ENCODE measurements at places on chromosomes 2 and 18.

DNA sequence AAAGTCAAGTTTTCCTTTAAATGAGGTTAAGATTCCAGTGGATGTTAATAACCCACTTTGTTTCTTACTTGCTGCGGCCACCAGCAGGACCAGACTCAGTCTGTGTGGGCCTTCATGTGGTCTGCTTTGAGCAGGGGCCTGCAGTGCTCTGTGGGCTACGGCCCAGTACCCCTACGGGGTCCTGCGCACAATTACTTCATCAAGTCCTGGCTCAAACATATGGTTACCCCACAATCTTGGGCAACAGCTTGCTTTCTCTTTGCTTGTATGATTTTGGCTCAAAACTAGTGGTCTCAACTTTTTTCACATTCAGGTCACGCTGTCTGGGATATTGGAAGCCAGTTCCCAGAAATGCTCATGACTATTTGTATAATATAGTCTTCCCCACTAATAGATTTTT is 64.2 kb downstream of the PTPN2 start:
- DNase-seq, result no peak

- peak; percentile 72 for DNase-seq
Observed at GRCh38 chr2:233700028-233700635, 7.4 kb downstream of the UGT1A6 start.

GRCh38 chr2:209383212-209383611 is 40.6 kb upstream of the MAP2 start:
- no peak for DNase-seq

- DNase-seq, result peak; percentile 94
Observed at GRCh38 chr18:12304351-12305210, 3.5 kb upstream of the TUBB6 start.

GRCh38 chr2:171132086-171132485 is 28.6 kb downstream of the TLK1 start:
- no peak for DNase-seq

- no peak for DNase-seq
Observed at GRCh38 chr2:222532315-222532714, 108.0 kb downstream of the SGPP2 start.

- DNase-seq, result no peak
Observed at GRCh38 chr2:26583381-26583911, 57.7 kb downstream of the CIB4 start.

- no peak for DNase-seq
Observed at GRCh38 chr2:217863883-217864282, 138.9 kb downstream of the TNS1 start.

- no peak for DNase-seq
Observed at GRCh38 chr2:70757966-70758365, 10.0 kb downstream of the ADD2 start.

DNA sequence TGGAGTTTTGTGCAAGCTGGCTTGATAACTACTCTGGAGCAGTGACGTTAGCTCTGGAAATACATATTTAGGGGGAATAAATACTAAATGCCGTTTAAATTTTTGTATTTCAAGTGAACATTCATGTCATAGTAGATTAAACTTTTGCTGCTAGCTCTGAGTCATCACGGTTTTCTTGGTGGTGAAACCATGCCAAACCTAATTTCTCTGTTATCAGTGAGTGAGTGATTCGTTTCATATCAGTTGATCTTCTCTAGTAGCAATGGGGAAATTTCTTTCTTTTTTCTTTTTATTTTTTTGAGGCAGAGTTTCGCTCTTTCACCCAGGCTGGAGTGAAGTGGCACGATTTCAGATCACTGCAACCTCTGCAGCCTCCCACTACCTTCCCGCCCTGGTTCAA is 211.1 kb downstream of the PTPRM start:
- no peak for DNase-seq

GRCh38 chr2:61471905-61472805 is 1.3 kb upstream of the USP34 start:
- DNase-seq, result peak; percentile 59

- DNase-seq, result no peak
Observed at GRCh38 chr2:42928692-42929545, 136.5 kb upstream of the HAAO start.

DNA sequence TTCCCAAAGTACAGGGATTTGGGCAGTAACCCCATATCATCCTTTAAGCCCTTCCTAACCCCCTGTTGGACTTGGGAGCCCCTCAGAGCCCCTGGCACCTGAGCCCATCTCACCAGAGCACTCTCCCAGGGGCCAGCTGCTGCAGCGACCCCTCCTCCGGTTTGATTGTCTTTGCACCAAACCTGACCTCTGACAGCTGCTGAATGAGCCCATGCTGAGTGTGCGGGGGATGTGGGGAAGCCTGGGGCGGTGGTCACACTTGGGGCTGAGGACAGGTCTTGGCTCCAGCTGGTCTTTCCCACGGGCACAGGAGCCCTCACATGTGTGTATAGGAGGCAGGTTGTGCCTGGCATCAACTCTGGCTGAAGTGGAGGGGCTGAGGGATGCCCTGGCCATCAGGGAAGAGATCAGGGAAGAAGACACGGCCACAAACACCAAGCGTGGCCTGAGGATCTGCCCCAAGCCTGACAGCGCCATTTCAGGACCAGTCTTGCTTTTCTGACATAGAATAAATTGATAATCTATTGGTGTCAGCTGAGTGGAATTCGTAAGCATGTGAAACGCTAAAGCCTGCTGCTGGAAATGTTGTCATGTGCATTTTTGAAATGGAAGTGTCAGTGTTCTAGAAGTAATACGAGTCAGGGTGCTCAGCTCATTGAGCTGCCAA is 102.4 kb downstream of the ACKR3 start:
- no peak for DNase-seq

GRCh38 chr2:15591692-15592463 is at the start of gene DDX1:
Gene DDX1 (plus strand): TSS chr2:15591868. CDS start chr2:15591934, 66 bp downstream.
- peak; percentile 86 for DNase-seq

- no peak for DNase-seq
Observed at GRCh38 chr2:21194147-21194546, 70.4 kb downstream of the TDRD15 start.

DNA sequence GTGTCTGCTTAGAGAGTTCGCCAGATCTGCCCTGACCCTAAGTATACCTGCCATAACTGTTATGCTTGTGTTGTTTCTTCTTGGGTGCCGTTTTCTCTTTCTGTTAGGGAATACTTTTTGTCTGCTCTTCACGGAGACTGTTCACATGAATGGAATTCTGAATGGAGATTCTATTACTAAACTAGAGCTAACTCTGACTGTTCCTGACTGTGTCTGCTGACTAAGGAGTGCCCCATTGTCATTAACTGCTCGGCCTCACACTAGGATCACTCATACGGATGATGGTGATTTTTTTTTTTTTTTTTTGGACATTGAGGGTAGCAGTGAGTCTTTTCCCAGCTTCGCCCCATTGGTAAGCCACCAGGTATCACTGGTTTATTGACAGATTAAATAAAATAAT is 104.8 kb upstream of the SLC8A1 start:
- DNase-seq, result no peak

GRCh38 chr18:46199515-46200147 is 95.4 kb downstream of the HAUS1 start:
- no peak for DNase-seq

DNA sequence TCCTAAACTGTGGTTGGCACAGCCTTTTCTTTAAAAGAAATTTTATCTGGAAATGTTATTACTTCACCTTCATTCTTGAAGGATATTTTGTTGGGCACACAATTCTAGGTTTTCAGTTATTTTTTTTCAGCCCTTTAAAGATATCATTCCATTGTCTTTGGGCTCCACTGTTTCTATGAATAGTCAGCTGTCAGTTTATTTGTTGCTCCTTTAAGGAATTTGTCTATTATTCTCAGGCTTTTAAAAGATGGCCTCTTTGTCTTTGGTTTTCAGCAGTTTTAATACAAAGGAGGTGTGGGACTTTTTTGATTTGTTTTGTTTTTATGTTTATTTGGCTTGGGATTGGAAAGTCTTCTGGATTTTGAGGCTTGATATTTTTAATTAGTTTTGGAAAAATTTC is 61.8 kb downstream of the VAPA start:
- no peak for DNase-seq

- no peak for DNase-seq
Observed at GRCh38 chr2:182048621-182049020, 63.0 kb downstream of the PPP1R1C start.

GRCh38 chr2:39135690-39136259 is 14.9 kb upstream of the SOS1 start:
- no peak for DNase-seq

- peak; percentile 35 for DNase-seq
Observed at GRCh38 chr2:68594674-68595492, 48.5 kb upstream of the PROKR1 start.

- DNase-seq, result no peak
Observed at GRCh38 chr2:138949517-138949916, 169.3 kb upstream of the NXPH2 start.

DNA sequence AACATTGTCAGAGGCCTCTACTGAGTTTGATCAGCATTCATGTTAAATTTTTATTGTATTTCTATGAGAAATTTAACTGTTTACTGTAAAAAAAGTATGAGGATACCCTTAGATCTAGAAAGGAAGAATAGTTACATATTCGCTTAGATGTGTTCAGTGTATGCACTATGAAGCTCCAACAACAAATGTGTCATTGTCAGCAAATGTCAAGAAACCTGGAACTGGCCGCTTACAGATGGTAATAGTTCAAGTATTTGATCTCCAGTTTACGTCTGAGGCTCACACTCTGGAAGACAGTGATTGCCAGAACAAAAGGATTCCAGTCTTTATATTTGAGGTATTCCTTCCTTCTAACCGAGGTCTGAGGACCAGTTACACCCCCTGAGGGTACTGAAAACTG is 921.2 kb upstream of the LRRTM1 start:
- no peak for DNase-seq

GRCh38 chr2:176496761-176497160 is 227.5 kb downstream of the MTX2 start:
- no peak for DNase-seq

GRCh38 chr2:42752314-42752713 is 11.6 kb downstream of the OXER1 start:
- no peak for DNase-seq

DNA sequence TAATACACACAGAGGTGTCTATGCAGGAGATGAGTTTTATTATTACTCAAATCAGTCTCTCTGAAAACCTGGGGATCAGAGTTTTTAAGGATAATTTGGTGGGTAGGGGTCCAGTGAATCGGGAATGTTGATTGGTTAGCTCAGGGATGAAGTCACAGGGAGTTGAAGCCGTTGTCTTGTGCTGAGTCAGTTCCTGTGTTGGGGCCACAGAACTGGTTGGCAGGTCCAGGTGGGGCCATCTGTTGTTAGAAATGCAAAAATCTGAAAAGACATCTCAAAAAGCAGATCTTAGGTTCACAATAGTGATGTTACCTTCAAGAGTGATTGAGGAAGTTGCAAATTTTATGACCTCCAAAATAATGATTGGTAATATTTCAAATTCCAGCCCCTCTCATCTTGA is 86.9 kb downstream of the VSNL1 start:
- no peak for DNase-seq

- DNase-seq, result no peak
Observed at GRCh38 chr18:3814816-3815215, 364.8 kb downstream of the TGIF1 start.

- DNase-seq, result no peak
Observed at GRCh38 chr18:32998921-32999320, 226.1 kb upstream of the KLHL14 start.

DNA sequence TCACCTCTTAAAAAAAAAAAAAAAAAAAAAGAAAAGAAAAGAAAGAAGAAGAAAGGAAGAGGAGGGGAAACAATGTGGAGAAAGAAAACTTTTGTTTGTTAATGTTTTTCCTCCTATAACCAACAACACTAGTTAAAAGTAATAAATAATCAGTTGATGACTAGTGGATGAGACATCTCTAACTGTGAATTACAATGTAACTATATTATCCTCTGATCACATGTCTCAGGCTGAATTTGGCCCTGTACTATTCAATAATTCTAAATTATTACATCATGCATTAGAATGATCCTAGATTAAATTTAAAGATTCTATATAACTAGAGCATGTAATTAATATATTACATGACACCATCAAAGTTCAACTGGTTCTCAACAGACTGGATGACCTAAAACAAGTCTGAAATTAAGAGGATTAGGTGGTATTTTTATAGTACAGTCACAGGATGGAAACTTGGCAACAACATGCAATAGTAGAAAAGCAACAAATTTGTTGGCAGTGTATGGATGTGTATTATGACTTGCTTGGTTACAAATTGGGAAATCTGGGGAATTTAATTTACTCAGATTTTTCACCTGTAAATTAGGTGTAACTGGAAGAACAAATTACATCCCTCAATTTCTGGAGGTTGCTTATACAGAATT is 269.3 kb upstream of the SETBP1 start:
- DNase-seq, result no peak

- DNase-seq, result no peak
Observed at GRCh38 chr2:175872005-175872348, 130.1 kb downstream of the LNPK start.

DNA sequence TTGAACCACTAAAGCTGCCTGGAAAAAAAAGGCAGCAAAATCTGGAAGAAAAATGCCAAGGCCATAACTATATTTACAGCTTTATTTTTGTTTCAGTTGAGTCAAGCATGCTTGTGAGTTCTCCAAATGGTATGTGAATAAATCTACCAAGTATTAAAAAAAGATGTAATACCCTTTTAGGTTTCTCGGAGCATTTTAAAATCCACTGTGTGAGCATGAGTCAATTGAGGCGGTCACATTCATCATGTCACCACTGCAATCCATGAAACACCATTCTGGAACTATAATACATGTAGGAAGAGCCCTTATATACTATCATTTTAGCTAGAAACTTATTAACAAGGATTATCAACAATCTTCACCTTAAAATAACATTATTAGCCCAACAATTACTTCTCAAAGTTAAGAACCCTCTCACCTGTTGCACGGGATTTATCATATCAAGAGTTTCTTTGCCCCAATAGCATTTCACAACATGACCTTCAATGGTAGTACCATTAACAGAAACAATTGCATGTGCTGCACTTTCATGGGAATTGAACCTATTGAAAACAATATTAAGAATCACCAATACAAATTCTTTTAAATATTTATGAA is 24.2 kb upstream of the C2orf42 start:
- DNase-seq, result no peak

- DNase-seq, result no peak
Observed at GRCh38 chr2:57190007-57190406, 856.6 kb upstream of the VRK2 start.

DNA sequence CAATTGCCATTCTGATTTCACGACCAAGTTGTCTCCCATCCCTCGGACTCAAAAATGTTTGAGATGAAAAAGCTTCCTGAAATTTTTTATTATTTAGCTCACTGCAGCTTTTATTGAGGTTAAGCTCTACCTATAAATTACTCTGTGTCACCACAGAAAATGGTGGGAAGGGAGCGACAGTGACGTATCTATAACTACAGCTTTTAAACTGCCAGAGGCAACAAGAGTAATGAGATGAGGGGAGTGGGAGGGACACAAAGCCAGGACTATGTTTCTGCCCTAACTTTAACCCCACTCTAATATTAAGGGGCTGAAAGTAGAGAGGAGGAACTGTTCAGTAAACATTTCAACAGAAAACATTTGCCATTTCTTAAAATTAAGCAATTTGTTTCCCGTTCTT is 37.4 kb downstream of the SMAD2 start:
- DNase-seq, result no peak

- no peak for DNase-seq
Observed at GRCh38 chr2:88660622-88661021, 30.9 kb upstream of the RPIA start.

Data from thyroid gland (tissue), 4 donors.